ENCODE measurements at places on chromosomes 13 and 19.

- no peak for DNase-seq
These were observed 38.0 kb downstream of the PHF11 start for GRCh38 chr13:49533591-49534269.

DNA sequence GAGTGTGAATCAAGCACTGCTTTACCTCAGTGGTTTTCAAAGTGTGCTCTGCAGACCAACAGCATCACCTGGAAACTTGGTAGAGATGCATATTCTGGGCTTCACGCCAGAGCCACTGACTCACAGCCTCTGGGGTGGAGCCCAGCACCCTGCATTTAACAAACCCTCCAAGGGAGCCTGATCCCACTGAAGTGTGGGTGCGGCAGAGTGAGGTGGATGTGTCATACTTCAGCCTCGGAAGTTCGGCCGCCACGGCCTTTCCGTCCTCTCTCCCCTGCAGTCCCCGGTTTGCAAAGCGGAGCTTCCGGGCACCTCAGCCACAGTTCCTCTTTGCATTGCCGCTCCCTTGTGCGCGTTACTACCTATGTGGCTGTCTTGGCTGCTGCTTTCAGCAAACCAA, 33.3 kb upstream of the MICU2 start:
- DNase-seq: no peak

DNA sequence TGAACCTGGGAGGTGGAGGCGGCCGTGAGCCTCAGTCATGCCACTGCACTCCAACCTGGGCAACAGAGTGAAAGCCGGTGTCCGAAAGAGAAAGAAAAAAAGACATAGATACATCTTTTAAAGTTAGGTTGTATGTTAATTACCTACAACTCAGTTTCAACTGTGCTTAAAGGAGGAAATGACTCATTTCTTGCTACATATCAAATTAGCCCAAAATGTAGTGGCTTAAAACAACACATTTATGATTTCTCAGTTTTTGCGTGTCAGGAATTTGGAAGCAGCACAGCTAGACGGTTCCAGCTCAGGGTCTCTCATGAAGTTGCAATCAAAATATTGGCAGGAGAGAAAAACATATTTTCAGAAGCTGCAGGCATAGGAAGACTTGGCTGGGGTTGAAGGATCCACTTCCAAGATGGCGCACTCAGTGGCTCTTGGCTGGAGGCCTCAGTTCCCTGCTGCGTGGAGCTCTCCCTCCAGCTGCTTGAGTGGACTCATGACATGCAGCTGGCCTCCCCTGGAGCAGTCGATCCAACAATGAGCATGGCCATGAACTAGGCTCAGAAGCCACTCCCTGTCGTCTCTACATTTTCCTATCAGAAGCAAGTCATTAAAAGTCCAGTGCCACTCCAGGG, 7.1 kb downstream of the LDLR start:
- DNase-seq: no peak

DNA sequence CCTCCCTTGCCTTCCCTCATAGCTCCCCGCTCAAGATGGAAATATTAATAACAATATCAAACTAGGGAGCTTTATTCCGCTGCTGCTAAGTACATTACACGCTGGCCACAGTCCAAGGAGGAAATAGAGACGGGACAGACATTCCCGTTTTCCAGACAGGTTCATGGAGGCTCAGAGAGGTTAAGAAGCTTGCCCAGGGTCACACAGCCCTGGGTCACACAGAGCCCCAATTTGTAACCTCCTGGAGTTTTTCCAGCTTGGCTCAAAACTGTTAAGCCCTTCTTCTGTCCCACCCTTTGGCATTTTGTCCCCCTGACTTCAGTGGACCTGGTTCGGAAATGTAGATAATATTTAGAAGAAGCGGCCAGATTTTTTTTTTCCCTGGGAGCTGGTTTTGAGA, 2.0 kb downstream of the BICRA start:
- no peak for DNase-seq

DNA sequence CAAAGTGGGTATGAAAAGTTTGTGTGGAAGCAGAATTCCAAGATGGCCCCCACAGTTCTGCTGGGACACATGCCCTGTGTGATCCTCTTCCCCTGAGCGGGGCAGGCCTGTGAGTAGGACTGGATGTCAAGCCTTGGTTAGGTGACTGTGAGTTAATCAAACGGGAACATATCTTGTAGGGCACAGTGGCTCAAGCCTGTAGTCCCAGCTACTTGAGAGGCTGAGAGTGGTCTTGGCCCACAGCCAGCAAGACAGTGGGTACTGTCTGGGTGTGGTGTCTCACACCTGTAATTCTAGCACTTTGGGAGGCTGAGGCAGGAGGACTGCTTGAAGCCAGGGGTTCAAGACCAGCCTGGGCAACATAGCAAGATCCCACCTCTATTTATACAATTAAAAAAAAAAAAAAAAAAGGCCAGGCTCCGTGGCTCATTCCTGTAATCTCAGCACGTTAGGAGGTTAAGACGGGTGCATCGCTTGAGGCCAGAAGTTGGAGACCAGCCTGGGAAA, 6.4 kb downstream of the ZNF653 start:
- no peak for DNase-seq

DNA sequence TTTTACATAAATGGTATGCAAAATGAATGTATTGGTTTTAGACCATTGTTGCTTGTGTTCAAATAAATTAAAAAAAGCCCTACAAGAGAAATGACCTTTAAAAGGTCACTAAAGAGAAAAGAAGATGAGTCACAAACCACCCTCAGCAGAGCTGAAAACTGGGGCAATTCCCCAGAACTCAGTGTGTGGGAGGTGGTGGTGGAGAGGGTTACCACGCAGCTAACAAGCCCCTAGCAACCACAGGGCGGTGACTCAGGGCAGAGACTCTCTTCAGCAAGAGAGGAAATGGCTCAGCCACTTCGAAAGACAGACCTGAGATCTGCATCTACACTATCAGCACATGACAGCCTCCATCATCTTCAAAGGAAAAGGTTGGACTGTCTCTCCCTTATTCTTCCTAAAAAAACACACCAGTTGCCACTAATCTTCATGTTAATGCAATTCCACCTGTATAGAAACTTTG, 29.4 kb upstream of the NDFIP2 start:
- peak; percentile 55 for DNase-seq

DNA sequence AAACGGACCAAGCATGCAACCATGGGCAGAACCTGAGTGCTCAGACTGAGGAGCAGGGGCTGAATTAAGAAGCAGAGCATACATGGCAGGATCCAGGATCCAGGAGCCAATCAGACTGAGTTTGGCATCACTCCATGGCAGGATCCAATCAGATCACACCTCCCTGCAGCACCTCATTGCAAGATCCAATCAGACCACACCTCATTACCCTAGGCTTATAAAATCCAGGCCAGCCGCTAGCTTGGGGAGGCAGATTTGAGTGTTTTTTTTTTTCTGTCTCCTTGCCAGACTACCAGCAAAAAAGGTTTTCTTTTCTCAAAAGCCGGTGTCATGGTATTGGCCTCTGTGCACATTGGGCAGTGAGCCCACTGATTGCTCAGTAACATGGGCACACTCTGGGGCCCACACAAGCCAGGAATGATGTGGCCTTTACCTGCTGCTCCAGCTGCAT, 127.9 kb upstream of the GJB6 start:
- DNase-seq: no peak

DNA sequence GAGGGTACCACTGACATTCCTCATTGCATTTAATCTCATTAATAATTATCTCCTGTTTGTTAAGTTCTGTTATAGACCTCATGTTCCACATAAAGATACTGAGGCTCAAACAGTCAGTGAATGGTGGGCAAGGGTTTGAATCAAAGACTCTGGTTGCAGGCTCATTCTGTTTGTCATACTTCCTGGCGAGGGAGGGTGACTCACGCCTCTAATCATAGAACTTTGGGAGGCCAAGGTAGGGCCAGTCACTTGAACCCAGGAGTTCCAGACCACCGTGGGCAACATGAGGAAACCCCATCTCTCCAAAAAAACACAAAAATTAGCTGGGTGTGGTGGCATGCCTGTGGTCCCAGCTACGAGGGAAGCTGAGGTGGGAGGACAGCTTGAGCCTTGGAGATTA, 220.7 kb upstream of the MIR17HG start:
- DNase-seq: no peak

- peak; percentile 57 for DNase-seq
These were observed 4.2 kb downstream of the LIPE start for GRCh38 chr19:42422901-42423461.

DNA sequence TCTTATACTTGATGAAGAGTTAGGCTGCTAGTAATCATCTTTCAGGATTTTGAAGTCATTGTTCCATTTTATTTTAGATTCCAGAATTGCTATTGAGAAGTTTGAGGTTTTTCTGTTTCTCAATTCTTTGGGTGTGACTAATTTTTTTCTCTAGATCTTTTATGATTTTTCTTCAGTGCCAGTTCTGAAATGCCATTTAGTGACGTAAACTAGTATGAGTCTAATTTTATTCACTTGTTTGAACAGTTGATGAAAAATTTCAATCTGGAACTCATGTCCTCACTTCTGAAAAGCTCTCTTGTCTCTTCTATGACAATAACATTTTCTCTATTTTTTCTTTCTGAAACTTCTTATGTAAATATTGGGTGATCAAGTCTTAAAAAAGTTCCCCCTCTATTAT, 188.5 kb upstream of the HTR2A start:
- DNase-seq: no peak

- DNase-seq: no peak
These were observed 254.2 kb upstream of the ZNF507 start for GRCh38 chr19:32091241-32091640.

- no peak for DNase-seq
These were observed 107.4 kb downstream of the LRCH1 start for GRCh38 chr13:46660416-46660815.

DNA sequence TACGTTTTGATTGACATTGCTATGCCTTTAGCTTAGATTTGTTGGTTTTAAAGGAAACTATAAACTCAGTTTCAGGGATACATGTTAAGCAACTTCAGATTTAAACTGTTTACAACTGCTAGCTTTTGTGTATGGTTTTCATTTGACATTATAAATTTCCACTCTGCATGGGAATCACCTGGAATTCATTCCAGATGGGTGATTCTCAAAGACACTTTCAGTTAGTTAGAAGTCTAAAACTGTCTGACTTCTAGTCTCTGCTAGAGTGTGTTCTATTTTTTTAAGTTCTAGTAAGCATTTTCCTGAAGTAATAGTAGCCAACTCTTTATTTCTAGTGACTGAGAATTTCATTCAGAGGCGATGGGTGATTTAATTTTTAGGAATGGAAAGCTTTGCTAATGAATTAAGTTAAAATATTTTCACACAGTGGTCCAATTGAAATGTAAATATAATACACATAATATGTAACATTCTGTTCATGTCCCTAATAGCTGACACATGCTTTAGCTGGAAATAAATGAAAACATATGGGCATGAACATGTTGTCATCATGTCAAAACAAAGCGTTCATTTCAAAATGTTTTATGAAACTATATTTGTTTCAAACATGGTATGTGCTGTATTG, 58.3 kb upstream of the CSNK1A1L start:
- no peak for DNase-seq

DNA sequence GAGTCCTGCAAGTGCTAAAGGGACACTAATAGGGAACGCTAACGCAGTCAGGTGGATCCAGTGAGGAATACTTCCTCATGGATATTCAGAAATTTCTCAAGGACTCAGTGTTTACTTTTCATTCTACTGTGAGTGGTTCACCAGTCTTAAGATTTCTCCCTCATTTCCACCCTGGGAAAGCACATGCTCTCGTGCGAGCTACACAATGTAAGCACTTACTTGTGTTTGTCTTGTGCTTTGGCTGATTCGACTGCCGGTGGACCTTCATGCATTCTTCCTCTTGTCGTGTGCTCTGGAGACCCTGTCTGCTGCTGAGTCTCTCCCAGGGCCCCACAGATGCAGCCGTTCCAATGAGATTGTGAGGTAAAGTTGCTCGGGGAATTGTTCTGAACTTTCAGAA, 180.1 kb downstream of the NUFIP1 start:
- DNase-seq: no peak

GRCh38 chr13:75226733-75227435, 255.1 kb downstream of the TBC1D4 start:
- DNase-seq: no peak

- no peak for DNase-seq
These were observed 5.8 kb upstream of the PEAK3 start for GRCh38 chr19:2287585-2288337.

GRCh38 chr13:35704331-35704730, 227.8 kb upstream of the MAB21L1 start:
- no peak for DNase-seq

GRCh38 chr13:49248622-49249002, 887 bp downstream of the CDADC1 start:
- DNase-seq: no peak

- DNase-seq: no peak
These were observed 318.2 kb downstream of the MYO16 start for GRCh38 chr13:108947551-108948030.

DNA sequence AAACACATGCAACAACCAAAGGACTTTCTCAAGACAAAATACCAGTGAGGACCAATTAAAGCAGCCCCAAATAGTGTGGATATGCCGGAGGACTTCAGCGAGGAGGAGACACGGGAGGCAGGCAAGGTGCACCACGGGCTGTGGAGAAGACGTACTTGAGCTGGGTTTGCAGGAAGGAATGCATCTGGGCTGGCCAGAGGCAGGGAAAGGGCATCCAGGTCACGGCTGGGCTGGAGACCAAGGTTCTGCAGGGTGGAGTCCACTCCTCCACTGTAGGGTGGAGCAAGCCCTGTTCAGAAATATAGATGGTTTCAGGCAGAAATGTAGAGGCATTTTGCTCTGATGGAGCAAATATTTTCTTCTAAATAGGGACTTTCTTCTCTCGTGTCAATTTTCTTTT, 36.6 kb upstream of the MEDAG start:
- DNase-seq: no peak

DNA sequence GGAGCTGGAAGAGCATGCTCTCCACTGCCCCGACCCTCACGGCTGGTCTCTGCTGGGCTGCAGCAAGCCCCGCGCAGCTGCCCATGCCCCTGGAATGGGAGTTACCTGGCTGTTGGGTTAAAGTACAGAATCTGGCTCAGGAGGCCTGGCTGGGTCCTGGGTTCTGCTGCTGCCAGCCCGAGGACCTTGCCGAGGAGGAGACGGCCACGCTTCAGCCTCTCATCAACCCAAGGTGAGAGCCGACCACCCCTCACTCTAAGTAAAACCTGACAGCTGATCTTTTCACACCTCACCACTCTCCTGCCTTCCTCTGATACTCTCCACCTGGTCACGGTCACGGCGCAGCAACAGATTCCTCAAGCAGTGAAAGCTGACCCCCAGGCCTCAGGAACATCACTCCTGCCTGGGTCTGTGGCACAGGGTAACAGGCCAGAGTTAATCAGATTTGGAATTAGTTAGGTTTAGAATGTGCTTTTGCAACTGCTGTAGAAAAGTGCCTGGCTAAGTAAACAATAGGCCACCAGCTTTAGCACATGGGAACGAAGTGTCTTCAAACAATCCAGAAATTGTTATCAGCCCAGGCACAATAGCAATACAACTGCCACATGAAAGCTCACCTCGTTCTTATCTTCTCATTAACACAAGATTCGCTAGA, 20.5 kb downstream of the RAB20 start:
- DNase-seq: no peak

GRCh38 chr19:33690378-33691029, 68.8 kb downstream of the CHST8 start:
- DNase-seq: no peak

GRCh38 chr13:102707467-102707866, 12.6 kb upstream of the METTL21C start:
- no peak for DNase-seq

- DNase-seq: no peak
These were observed 13.2 kb upstream of the ADGRE5 start for GRCh38 chr19:14368011-14368513.

GRCh38 chr19:8498295-8498694, 4.1 kb downstream of the PRAM1 start:
- DNase-seq: no peak
